ENCODE measurements at places on chromosomes 1 and 21. TPM values are rescaled to one million over a fixed set of nuclear protein-coding genes. Genes with fewer than 3 reads are reported as not detected.

STYXL2 gene
- 7.7 TPM for total RNA-seq

WDR77 gene
- total RNA-seq, result 31.8 TPM

ELAPOR1 gene
- 7.4 TPM for total RNA-seq

SPRR1B gene
- not detected for total RNA-seq

ADGRL4 gene
- total RNA-seq, result 20.1 TPM

TPRG1L gene
- 32.6 TPM for total RNA-seq

C8A gene
- total RNA-seq, result not detected

ILDR2 gene
- 153 TPM for total RNA-seq

GPR157 gene
- total RNA-seq, result 2.5 TPM

SYT2 gene
- 3.6 TPM for total RNA-seq

THEMIS2 gene
- total RNA-seq, result 8.9 TPM

NUF2 gene
- 14.2 TPM for total RNA-seq

ZNF695 gene
- total RNA-seq, result 3.1 TPM

GNG12 gene
- 61.3 TPM for total RNA-seq

SERINC2 gene
- total RNA-seq, result 5.7 TPM

S100A8 gene
- total RNA-seq, result 23.5 TPM

GBP5 gene
- total RNA-seq, result 0.93 TPM

VHLL gene
- not detected for total RNA-seq

DNM3 gene
- total RNA-seq, result 25.3 TPM

MXRA8 gene
- 127 TPM for total RNA-seq

TTC24 gene
- total RNA-seq, result not detected

MYCL gene
- 11.5 TPM for total RNA-seq

COX20 gene
- 102 TPM for total RNA-seq

CFAP141 gene
- not detected for total RNA-seq

FCGR3B gene
- 0.99 TPM for total RNA-seq

Data from camera-type eye (tissue), 1 donor.